ENCODE measurements at places on chromosomes 6 and 20.

GRCh38 chr20:8213270-8213669 is 81.2 kb downstream of the PLCB1 start:
- DNase-seq = no peak

DNA sequence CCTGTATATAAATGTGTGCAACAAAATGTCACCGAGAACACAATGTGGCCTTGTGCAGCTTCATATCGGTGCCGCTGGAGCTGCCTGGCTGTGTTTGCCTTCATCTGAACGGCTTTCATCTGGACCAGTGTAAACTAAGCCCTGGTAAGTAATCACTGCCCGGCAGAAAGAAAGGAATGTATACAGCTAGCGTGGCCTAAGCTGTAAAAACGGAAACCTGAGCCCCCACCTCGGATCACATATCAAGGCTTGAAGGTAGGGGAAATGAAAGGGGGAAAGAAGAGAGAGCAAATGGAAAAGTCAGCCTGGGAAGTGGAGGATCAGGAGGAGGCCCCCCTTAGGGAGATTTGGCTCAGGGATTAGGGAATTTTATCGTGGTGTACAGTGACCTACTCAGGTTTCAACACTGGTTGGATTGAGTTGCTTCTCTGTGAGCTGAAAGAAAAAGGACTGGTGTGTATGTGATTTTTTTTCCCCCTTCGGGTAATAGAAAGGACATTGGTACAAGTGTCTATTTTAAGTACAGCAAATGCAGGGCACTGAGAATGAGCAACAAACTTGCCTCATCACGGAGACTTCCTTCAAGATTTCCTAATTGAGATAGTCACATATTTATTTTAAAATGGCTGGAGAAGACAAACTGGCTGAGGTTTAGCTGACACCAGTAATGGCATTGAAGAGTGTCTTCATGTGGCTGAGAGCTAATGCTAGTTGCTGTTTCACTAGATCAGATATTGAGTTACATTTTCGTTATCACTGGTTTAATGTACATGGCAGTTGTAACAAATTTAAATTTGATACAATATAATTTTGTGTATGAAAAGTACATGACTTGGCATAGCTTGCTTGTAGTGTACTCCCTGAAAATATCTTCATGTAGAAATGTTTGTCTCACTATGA is 3.5 kb downstream of the SOBP start:
- no peak for DNase-seq

GRCh38 chr6:38234934-38235682 is 404.6 kb downstream of the BTBD9 start:
- DNase-seq = no peak

- no peak for DNase-seq
Observed at GRCh38 chr6:15042938-15043337, 202.9 kb upstream of the JARID2 start.
